ENCODE measurements at places on chromosomes 5 and 9.
A peak's percentile ranks its signal among the peaks of the same experiment; 100 is the strongest.

- no peak for DNase-seq
These were observed 8.7 kb upstream of the B4GALT1 start for GRCh38 chr9:33175649-33176325.

GRCh38 chr9:36834736-36835135 is 199.3 kb downstream of the PAX5 start:
- no peak for DNase-seq

- DNase-seq: no peak
These were observed 7.2 kb downstream of the RNF145 start for GRCh38 chr5:159202151-159202550.

DNA sequence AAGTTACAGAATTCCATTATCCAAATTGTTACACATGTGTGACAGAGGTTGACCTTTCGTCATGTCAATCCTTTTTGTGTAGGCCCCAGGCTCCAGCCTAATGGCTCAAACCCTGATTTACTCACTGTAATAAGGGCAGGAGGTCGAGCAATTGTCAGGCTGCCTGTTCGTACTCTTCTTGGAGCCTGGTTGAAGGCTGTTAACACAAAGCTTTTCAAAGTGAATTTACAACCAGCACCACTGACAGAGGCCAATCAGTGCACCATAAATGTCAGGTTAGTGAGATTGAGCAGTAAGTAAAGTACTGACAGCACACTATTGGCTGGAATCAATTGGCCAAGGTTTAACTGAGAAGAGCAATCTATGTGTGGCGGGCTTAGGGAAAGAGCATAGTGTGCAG is 16.8 kb downstream of the PRDM6 start:
- DNase-seq: no peak

GRCh38 chr5:163245584-163245983 is 191.8 kb upstream of the CCNG1 start:
- DNase-seq: no peak

- no peak for DNase-seq
These were observed 98.7 kb downstream of the TLE4 start for GRCh38 chr9:79670269-79670961.

DNA sequence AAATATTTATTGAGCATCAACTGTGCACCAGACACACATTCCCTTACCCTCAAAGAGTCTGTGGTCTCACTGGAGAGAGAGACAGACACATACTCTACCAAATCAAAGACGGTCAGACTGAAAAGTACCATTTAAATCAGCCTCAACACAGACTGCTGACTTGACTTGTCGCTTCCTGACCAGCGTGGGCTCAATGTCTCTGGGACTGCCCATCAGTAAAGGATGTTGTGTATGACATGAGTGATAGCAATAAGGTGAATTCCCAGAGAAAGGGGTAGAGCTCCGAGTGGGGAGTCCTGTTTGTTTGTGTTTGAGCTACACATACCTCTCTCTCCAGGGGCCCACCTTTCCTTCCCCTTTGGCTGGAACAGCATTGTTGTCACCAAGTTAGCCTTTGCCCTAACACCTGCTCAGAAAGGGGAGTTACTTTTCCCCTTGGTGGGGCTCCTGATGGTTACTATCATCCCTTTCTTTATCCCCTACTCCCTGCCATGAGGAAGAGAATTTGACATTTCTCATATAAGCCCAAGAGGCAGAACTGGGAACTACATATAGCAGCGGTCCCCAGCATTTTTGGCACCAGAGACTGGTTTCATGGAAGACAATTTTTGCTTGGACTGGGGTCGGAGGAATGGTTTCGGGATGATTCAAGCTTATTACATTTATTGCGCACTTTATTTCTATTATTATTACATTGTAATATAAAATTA is 33.9 kb downstream of the NR4A3 start:
- DNase-seq: no peak

- DNase-seq: no peak
These were observed 2.5 kb upstream of the WHRN start for GRCh38 chr9:114507726-114508125.

- DNase-seq: no peak
These were observed 114.6 kb downstream of the MTX3 start for GRCh38 chr5:79876456-79876855.

DNA sequence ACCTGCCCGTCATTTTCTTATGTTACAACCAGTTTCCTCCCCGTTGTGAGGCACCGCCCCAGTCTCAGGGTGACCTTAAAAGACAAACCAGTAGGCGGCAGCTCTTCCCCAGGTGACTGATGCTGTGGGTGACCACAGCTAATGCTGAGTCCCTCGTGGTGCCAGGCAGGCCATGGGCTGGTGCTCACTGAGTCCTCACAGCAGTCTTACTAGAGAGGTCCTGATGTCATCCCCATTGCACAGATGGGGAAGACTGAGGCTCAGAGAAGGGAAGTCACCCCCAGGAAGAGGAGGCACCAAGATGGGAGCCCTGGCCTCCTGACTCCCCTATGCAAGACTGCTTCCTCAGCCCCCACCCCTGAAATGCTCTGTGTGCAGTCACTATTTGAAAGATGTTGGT is 978 bp downstream of the CFAP157 start:
- peak; percentile 47 for DNase-seq

DNA sequence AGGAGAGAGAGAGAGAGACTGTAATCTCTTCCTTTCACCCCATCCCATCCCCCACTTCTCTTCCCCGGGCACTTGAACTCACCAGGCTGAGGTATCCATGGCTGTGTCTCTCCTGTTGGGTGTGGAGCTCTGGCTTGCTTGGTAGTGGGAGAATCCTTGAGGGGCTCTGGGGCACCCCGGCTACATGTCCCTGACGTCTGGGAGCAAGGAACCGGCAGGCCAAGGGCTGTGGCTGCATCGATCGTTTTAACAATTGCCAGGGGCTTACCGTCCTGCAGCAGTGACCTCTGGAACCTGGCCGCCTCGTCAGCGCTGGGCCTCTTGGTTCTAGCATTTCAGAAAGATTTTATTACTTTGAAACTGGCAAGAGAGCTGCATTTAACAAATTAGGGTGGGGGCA is 30.0 kb downstream of the FGF18 start:
- DNase-seq: no peak

- no peak for DNase-seq
These were observed 73.5 kb upstream of the ANKRD55 start for GRCh38 chr5:56306433-56307150.

GRCh38 chr5:10288592-10289219 is 19.0 kb downstream of the CMBL start:
- DNase-seq: peak; percentile 64

GRCh38 chr5:160287378-160288051 is 24.8 kb downstream of the CCNJL start:
- no peak for DNase-seq

- DNase-seq: no peak
These were observed 5.0 kb downstream of the LMX1B start for GRCh38 chr9:126618585-126619360.

GRCh38 chr9:72480921-72481320 is 40.5 kb upstream of the TMC1 start:
- DNase-seq: no peak

- DNase-seq: no peak
These were observed 30.8 kb upstream of the PANK3 start for GRCh38 chr5:168609806-168610482.

- no peak for DNase-seq
These were observed 75.4 kb downstream of the STK32A start for GRCh38 chr5:147310059-147310704.

DNA sequence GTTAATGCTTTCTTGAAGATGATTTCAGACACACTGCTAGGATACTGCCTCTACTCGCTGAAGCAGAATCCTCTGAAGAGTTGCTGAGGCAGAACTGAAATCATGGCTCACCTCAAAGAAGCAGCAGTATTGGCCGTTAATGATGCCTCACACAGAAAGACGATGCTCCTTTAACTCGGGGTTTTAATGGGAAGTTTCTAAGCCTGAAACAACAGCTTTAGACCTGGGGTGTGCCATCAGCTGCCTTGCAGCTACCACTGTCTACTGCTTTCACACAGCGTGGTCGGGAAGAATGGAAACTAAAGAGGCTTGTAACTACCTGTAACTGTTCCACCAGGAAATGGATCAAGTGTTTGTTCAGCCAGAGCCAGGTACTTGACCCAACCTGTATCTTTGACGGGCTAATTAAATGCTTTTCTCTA is at the start of gene CTXN3:
CTXN3 (plus strand) TSS at position 65 of the 422 bp plus-strand sequence. CDS start 8,440 bp downstream, outside the sequence.
- DNase-seq: no peak

GRCh38 chr5:145908206-145908960 is 28.0 kb upstream of the SH3RF2 start:
- no peak for DNase-seq

DNA sequence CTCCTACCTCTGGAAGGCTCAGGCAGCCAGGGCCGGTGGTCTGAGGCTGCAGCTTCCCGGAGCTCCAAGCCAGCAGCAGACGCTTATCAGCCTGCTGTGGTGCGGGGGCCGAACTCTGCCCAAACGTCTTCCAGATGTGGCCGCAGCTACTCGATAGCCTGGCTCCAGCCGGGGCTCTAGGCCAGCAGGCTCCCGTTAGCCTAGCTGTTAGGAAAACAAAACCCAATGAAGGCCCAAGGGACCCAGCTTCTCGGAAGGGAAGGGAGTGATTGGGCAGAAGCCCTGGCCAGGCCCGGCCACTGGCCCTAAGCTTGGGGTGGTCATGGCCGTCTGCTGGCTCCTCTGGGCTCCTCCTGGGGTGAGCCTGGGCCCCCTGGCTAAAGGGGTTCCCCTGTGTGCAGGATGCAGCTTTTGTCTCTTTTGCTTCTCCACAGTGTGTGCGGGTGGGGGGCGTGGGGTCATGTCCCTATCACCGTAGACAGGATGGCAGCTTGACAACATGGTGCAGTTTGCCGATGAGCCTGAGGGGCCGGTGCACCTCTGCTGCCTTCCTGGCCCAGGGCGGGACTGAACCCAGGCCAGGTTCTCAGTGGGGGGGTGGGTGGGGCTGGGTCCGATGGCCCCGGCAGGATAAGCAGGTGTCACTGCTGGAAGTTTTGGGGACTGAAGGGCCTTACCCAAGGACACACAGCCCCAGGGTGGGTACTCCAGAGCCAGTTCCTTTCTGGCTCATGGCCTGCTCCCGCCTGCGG is 18.7 kb downstream of the MYMK start:
- DNase-seq: no peak

DNA sequence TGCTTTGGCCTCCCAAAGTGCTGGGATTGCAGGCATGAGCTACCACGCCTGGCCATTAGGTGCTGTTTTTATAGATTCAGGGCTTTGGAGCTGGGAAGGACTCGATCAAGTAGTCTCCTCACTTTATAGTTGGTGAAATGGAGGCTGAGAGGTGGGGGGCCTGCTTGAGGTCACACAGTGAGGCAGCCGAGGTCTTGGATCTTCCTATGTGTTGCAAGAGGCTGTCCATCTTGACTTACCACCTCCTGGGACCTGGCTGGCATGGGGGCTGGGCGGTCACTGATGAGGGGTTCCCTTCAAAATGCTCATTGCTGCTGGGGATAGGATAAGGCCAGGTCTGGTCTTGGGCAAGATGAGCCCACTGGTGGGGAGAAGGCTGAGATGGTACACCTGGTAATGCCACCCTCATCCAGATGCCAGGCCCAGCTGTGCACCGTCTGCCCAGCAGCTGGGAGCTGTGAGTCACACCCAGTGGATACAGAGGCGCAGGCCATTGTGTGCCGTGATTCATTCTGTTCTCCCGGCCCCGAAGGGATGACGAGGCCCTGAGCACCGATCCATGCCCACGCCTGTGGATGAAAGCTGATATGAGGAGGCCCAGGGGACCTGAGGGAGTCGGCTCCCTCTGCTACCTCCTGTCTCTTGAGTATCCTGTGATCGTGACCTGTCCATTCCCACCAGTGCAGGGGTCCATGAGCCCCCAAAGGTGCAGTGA is 10.5 kb upstream of the NDST1 start:
- DNase-seq: no peak

- no peak for DNase-seq
These were observed 183.3 kb downstream of the SEMA5A start for GRCh38 chr5:9362600-9362999.

DNA sequence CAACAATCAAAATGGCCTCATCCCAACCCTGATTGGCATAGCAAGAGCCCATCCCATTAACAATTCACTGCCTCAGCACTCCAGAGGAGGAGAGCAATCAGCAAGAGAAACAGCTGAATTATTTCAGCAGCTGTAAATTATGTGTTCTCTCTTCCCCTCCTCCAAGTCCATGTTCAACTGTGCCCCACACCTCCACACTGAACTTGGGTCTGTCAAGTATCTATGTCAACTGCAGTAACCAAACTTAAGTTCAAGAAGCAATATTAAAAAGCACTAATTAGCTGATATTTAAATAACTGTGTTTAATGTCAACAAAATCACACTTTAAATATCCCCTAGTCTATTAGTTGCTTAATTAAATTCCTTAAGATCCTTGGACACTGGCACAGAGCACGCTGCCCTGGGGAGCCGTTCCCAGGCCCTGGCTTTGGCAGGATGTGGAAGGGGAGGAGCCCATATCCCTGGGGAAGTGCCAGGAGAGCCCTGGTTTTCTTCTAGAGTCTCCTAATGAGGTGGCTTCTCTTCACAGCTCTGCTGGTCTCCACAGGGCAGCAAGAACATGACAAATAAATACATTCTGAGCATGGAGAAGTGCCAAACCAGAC is 50.6 kb downstream of the SIL1 start:
- DNase-seq: no peak

GRCh38 chr5:138568061-138568824 is 7.0 kb downstream of the HSPA9 start:
- DNase-seq: no peak

DNA sequence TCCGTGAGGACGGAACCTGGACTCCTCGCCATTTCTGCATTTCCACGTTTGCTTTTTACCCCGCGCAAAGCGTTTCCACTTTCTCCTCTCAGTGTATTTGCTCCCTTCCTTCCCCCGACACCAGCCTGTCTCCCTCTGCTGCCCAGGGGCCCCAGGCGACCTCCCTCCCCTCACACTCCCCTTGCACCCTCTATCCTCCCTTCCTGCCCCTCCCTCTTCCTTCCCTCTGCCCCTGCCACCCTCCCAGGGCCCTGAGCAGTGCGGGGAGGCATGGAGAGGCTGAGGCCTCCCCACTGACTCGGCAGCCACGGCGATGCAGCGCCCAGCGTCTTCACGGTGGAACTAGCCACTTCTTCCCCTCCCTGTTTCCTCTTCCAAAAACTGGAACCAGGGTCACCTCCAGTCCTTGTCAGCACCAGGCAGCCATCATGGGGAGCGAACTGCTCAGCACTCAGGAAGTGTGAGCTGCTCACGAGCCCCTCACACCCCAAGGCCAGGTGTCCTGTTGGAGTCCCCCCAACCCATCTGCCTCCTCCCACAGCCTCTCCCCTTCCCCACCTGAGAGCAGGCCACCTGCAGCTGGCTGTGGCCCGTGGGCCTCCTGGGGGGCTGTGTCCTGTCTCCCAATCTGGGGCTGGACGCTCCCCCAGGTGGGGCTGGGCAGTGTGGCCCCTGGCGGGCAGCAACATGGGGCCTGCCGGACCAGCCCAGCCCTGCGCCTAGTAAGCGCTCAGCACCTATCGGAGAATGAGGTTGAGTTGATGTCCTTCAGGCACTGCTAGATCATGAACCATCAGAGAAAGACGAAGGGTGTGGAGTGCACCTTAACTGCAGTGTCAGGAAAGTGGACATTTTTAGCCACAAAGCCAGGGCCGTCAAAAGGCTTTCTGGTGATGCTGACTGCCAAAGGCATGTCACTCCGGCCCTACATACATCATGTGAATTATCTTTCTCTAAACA is 17.5 kb downstream of the UBE2QL1 start:
- DNase-seq: no peak
